Bronchial epithelial cell (primary cell): ENCODE measurements at places on chromosomes 7 and 10. TPM values are rescaled to one million over a fixed set of nuclear protein-coding genes. Genes with fewer than 3 reads are reported as not detected.

- DNase-seq = peak; percentile 34
Measured at GRCh38 chr7:2104107-2104710, 128.5 kb downstream of the MAD1L1 start.

GRCh38 chr10:9437131-9437530, 1382.6 kb downstream of the GATA3 start:
- peak; percentile 43 for DNase-seq

- no peak for DNase-seq
Measured at GRCh38 chr7:98418271-98418635, 17.4 kb upstream of the BAIAP2L1 start.

DNA sequence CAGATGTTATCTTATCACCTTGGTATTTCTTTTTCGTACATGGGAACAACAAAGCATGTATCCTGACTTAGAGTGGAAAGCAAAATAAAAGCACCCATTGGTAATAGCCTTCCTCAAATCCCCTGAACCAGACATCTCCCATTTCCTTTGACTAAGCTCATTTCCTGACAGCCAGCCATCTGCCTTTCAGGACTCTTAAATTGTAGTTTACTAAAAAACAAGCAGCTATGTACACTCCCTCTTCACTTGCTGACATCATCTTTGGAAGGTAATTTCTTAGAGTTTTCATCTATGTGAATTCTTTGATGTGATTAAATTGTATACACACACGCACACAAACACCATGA, 40.7 kb downstream of the ARL4A start:
- DNase-seq = no peak

DNA sequence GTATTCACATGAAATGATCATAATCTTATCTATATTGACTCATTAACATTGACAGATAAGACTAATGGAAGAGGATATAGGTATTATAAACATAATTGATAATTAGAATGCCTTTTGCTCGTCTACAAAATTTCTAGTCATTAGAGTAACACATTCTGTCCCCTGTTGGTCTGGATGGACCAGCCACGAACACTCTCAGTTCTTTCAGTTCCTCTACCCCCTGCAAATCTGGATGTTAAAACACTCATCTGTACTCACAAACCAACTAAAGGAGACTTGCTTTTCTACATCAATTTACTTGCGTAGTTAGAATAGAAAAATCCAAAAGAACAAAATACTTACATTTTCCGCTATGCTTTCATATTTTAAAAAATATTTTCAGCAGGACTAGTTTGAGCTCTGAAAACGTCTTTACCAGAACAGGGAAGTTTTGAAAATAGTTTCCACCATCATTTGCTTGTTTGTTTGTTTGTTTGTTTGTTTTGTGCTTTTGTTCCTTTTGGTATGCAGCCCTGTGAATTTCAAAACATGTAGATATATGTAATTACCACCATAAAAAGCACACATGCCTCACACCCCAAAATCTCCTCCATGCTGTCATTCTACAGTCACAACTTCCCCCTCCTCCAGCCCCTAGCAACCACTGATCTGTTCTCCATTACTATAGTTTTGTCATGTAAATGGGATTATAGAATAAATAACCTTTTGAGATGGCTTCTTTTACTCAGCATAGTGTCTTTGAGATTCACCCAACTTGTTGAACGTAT, 103.8 kb downstream of the FZD1 start:
- DNase-seq = no peak

- DNase-seq = no peak
Measured at GRCh38 chr10:85600744-85601081, 765.9 kb downstream of the GRID1 start.

LEP gene
- under 0.01 TPM in 2 replicates for total RNA-seq

SPAM1 gene
- not detected in 2 replicates for total RNA-seq

TAC1 gene
- total RNA-seq = 0.13 TPM in 1 of 2 replicates, not detected in the other

ETV1 gene
- 0.13 and 0.26 TPM in 2 replicates for total RNA-seq

TUBB8 gene
- total RNA-seq = not detected in 2 replicates
